ENCODE measurements at places on chromosomes 16 and 17. TPM values are rescaled to one million over a fixed set of nuclear protein-coding genes. Genes with fewer than 3 reads are reported as not detected.
A peak's percentile ranks its signal among the peaks of the same experiment; 100 is the strongest.

IGFALS gene
- total RNA-seq, result not detected

CXCL16 gene
- total RNA-seq, result 8.0 TPM

KRT17 gene
- 0.69 TPM for total RNA-seq

NOXO1 gene
- 0.40 TPM for total RNA-seq

YPEL2 gene
- total RNA-seq, result 11.5 TPM

DNA sequence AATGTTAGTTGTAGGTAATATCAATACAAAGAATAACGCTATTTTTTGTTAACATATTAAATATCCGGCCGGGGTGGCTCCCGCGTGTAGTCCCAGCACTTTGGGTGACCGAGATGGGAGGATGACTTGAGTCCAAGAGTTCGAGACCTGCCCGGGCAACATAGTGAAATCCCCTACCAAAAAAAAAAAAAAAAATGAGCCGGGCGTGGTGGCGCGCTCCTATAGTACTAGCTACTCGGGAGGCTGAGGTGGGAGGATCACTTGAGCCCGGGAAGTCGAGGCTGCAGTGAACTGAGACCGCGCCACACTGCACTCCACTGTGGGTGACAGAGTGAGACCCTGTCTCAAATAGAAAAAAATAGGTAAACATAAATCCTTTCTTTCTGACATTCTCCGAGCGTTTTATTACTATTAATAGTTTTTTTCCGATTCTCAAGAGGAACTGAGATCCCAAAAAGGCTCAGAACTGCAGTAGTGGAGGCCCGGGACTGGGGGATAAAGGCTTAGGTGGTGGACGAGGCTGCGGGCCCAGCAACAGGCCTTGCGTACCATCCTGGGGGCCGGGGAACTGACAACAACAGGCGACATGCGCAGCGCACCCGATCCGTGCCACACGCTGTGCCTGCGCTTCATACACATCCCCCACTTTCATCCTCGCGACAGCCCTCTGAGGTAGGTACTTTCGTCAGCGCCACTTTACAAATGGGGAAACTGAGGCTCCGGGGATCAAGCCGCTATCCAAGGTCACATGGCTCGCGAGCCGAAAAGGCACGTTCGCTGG lies 919 bp downstream of the N4BP1 start:
- peak overlapping the region; percentile 67 for H3K4me3 ChIP-seq
- no peak for DNase-seq
- peaks cover 4% of the 10 kb centered on the region for H3K36me3 ChIP-seq
- H3K27me3 ChIP-seq, result no peaks in the 10 kb centered on the region
- peak overlapping the region; percentile 57 for H3K27ac ChIP-seq

- peaks cover 31% of the 10 kb centered on the region for H3K4me1 ChIP-seq
- no peak overlapping the region for H3K27ac ChIP-seq
- H3K27me3 ChIP-seq, result no peaks in the 10 kb centered on the region
- no peak overlapping the region for H3K4me3 ChIP-seq
These were observed 2.9 kb downstream of the FASN start for GRCh38 chr17:82094931-82095776.

- no peaks in the 10 kb centered on the region for H3K4me1 ChIP-seq
- no peak overlapping the region for H3K4me3 ChIP-seq
- no peaks in the 10 kb centered on the region for H3K27me3 ChIP-seq
- H3K36me3 ChIP-seq, result peaks cover 94% of the 10 kb centered on the region
- no peak overlapping the region for H3K27ac ChIP-seq
These were observed 8.5 kb downstream of the MLLT6 start for GRCh38 chr17:38713456-38714075.

- H3K4me1 ChIP-seq, result peaks cover 23% of the 10 kb centered on the region
- no peak overlapping the region for H3K27ac ChIP-seq
- H3K27me3 ChIP-seq, result peaks cover 13% of the 10 kb centered on the region
- H3K36me3 ChIP-seq, result peaks cover 3% of the 10 kb centered on the region
- no peak overlapping the region for H3K4me3 ChIP-seq
- DNase-seq, result no peak
These were observed 118.9 kb downstream of the AATF start for GRCh38 chr17:37067555-37068111.

- H3K4me3 ChIP-seq, result no peak overlapping the region
- H3K27ac ChIP-seq, result no peak overlapping the region
- peaks cover 9% of the 10 kb centered on the region for H3K4me1 ChIP-seq
- peaks cover 3% of the 10 kb centered on the region for H3K27me3 ChIP-seq
- no peaks in the 10 kb centered on the region for H3K36me3 ChIP-seq
- no peak for DNase-seq
These were observed 271.1 kb upstream of the CCL2 start for GRCh38 chr17:33983824-33984574.

DNA sequence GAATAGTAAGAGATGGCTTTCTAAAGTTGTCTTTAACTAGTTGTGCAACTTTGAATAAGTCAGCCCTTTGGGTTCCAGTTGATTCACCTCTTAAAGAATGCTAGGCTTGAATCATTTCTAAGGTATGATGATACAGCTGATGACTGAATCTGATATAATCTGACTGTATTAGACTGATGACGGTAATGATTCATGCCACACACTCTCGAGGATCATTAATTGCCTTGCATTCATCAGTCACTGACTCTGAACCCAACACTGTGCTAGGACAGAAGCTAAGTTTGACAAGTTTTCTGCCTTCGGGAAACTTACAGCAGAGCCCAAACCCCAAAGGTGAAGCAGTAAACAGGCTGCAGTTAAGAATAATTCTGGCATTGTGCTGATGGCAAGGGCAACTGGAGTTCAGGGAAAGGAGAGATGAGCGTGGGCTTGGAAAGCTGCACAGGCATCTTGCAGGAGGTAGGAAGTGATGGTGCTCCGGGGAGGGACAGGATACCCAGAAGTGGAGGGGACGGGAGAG lies 25.8 kb downstream of the ASIC2 start:
- H3K27ac ChIP-seq, result no peak overlapping the region
- H3K4me1 ChIP-seq, result peaks cover 12% of the 10 kb centered on the region
- H3K4me3 ChIP-seq, result no peak overlapping the region
- DNase-seq, result no peak
- no peaks in the 10 kb centered on the region for H3K36me3 ChIP-seq

DNA sequence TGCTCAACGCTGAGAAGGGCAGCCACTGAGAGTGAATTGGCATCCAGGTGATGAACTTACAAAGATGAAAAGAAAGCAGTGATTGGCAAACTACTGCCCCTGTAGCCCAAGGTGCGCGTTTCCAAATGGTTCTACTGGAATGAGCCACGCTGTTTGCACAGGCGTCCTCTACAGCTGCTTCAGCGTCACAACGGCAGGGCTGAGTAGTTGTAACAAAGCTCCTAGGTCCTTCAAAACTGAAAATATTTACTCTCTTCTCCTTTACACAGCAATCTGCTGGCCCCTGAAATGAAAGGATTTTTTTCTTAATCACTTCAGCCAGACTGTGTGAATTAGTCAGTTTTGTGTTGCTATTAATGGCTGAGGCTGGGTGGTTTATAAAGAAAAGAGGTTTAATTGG lies 107.2 kb upstream of the FOXF1 start:
- H3K4me3 ChIP-seq, result no peak overlapping the region
- no peaks in the 10 kb centered on the region for H3K4me1 ChIP-seq
- H3K36me3 ChIP-seq, result peaks cover 3% of the 10 kb centered on the region
- no peaks in the 10 kb centered on the region for H3K27me3 ChIP-seq
- no peak overlapping the region for H3K27ac ChIP-seq

DNA sequence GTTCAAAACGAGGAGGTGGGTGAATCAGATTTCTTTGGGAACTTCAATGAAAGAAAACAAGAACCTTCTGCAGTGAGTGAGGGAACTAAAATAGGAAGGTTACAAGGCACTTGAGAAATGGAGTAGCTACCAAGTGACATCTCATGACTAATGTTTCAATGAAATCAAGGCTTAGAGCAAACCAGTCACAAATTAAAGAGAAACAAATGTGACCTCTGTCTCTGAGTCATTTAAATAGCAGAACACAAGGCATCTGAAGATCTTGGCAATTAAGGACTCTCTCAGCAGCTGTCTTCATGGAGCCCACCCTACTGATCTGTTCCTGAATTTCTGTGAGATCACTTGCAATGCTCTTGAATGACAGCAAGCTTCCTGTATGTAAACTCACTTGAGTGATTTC lies 109.5 kb downstream of the CDH11 start:
- H3K36me3 ChIP-seq, result no peaks in the 10 kb centered on the region
- H3K27me3 ChIP-seq, result no peaks in the 10 kb centered on the region
- H3K4me1 ChIP-seq, result no peaks in the 10 kb centered on the region
- no peak for DNase-seq
- H3K27ac ChIP-seq, result no peak overlapping the region

DNA sequence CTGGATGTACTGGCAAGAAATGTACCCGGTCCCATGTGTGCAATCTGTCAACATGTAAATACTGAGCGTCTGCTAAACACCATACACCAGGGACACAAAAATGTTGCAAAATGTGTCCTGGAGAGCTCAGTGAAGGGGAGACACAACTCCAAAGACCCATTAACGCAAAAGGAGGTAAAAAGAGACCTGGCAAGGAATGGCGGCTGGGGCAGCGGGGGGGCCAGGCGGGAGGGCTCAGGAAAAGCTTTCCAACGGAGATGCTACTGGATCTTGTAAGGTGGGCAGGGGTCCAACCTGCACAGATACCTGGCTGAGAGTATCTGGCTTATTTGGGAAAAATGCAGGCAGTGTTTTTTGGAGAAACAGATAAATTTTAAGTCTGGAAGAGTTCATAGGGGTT lies 40.7 kb downstream of the ADCY9 start:
- DNase-seq, result no peak
- H3K4me3 ChIP-seq, result no peak overlapping the region
- H3K27ac ChIP-seq, result no peak overlapping the region
- H3K27me3 ChIP-seq, result no peaks in the 10 kb centered on the region
- no peaks in the 10 kb centered on the region for H3K4me1 ChIP-seq
- H3K36me3 ChIP-seq, result no peaks in the 10 kb centered on the region

DNA sequence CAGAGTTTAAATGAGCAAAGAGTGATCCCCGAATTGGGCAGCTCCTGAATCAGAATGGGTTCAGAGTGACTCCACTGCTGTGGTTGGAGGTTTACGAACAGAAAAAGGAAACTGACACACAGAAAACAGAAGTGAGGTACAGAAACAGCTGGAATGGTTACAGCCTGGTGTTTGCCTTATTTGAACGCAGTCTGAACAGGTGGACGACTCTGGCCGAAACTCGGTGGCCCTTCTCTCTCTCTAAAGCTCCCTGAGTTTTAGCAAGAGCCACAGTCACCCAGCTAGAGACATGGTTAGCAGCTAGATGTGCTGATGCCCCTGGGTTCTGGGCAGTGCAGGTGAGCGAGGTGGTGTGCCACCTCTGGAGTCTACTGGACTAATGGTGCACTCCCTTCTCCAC lies 54.2 kb upstream of the ATP2A3 start:
- no peak for DNase-seq
- no peaks in the 10 kb centered on the region for H3K27me3 ChIP-seq
- H3K27ac ChIP-seq, result no peak overlapping the region

GRCh38 chr16:25148568-25149215 lies 37.1 kb downstream of the LCMT1 start:
- no peaks in the 10 kb centered on the region for H3K4me1 ChIP-seq
- no peak for DNase-seq
- H3K27me3 ChIP-seq, result no peaks in the 10 kb centered on the region

GRCh38 chr17:48792033-48792798 lies 24.8 kb downstream of the TTLL6 start:
- H3K27ac ChIP-seq, result no peak overlapping the region
- H3K4me1 ChIP-seq, result no peaks in the 10 kb centered on the region
- H3K36me3 ChIP-seq, result no peaks in the 10 kb centered on the region
- peaks cover 4% of the 10 kb centered on the region for H3K27me3 ChIP-seq

DNA sequence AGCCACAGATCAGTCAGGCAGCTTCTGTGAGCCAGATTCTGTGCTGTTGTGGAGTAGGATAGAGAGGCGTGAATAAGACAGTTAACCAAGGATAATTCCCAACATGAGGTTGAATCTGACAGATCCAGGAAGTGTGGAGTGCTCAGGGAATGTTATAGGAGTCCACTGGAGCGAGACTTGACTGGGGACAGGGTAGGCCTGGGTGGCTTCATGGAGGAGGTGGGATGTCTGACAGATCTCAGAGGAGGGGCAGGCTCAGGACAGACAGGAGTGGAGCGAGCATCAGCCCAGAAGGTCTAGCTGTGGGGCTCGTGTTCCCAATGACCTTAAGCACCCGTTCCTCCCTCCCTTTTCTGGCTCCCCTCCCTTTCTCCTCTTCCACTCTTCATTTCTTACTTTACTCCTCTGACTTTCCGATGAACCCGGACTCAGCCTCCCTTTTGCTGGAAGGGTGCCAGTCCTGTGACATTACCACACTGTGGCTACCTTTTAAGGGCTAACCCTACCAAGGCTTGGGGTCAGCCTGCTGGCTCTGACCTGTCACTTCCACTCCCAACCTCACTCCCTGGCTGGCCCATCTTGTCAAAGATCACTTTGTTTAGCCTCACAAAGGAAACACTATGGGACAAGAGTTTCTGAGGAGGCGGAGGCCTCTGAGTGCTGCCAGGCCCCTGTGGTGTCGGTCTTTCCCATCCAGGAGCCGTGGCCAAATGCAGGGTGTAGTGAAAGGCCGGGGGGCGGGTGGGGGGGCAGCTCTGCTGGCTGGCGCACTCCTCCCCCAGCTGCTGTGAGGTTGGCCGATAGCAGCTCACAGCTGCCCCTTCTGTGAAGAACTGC lies 28.5 kb upstream of the EFCAB13 start:
- peaks cover 3% of the 10 kb centered on the region for H3K36me3 ChIP-seq
- H3K4me1 ChIP-seq, result peaks cover 24% of the 10 kb centered on the region
- no peaks in the 10 kb centered on the region for H3K27me3 ChIP-seq
- H3K4me3 ChIP-seq, result no peak overlapping the region
- H3K27ac ChIP-seq, result peak overlapping the region; percentile 79

- DNase-seq, result no peak
- H3K4me3 ChIP-seq, result no peak overlapping the region
- H3K27ac ChIP-seq, result no peak overlapping the region
- peaks cover 54% of the 10 kb centered on the region for H3K4me1 ChIP-seq
These were observed 2.0 kb downstream of the NHERF2 start for GRCh38 chr16:2028620-2029220.

- H3K4me3 ChIP-seq, result no peak overlapping the region
- H3K27ac ChIP-seq, result no peak overlapping the region
- H3K36me3 ChIP-seq, result peaks cover 24% of the 10 kb centered on the region
These were observed 65.7 kb downstream of the FBXL20 start for GRCh38 chr17:39335704-39336223.

GRCh38 chr17:4764595-4764994 lies 7.1 kb upstream of the TM4SF5 start:
- H3K4me1 ChIP-seq, result no peaks in the 10 kb centered on the region
- no peak overlapping the region for H3K27ac ChIP-seq
- H3K36me3 ChIP-seq, result no peaks in the 10 kb centered on the region
- no peak overlapping the region for H3K4me3 ChIP-seq

Measured in spinal cord (tissue), 10 donors.